Umbilical cord (tissue), 2 donors: ENCODE measurements at places on chromosomes 4 and X.
A peak's percentile ranks its signal among the peaks of the same experiment; 100 is the strongest.

DNA sequence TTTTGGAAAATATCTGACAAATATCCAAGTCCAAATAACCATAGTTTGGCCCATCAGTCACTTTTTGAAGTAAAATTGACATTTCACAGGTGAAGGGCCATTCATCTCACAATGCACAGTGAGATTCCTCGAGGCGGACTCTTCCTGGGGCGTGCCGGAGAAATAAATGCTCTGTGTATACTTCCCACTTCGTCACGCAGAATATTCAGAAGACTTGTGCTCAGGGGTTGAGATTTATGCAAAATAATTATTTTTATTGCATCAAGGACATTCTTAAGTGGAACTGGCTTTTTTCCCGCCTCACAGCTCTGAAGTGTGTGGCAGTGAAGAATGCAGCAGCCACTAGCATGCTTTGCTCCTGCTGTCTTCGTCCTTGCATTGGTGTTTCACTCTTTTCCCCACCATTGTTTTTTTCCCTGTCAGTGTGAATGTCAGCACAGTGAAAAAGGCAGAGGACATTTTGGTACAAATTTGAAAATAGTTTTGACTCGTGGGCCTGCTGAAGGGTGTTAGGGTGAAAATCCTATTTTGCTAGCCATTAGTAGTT lies 70.6 kb downstream of the FAM193A start:
- DNase-seq: no peak

GRCh38 chrX:11188664-11189063 lies 77.5 kb downstream of the HCCS start:
- no peak for DNase-seq

DNA sequence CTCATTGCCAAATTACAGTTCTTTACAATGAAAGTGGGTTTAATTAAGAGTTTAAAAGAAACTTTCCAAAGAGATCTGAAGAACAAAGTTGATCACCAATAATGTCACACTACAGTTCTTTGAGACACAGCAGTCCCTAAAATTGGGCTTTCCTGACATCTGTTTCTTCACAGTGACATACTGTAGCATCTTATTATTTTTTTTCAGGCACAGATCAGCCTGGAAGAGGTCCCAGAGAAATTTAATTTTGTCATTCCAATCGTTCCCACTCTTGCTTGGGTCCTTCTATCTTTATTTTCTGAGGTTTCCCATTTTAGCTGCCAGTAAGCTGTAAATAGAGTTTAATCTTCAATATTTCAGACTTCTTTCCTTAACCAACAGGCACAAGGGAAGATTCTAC lies 143.1 kb upstream of the FRMPD4 start:
- no peak for DNase-seq

- no peak for DNase-seq
Measured at GRCh38 chr4:1463927-1464540, 57.8 kb upstream of the NKX1-1 start.

- peak; percentile 99 for DNase-seq
Measured at GRCh38 chrX:1391707-1392375, at the start of gene SLC25A6. Gene SLC25A6 (minus strand): TSS chrX:1392113. CDS start chrX:1392009, 104 bp downstream.

GRCh38 chrX:79336869-79337815 lies 30.0 kb downstream of the ITM2A start:
- DNase-seq: no peak

DNA sequence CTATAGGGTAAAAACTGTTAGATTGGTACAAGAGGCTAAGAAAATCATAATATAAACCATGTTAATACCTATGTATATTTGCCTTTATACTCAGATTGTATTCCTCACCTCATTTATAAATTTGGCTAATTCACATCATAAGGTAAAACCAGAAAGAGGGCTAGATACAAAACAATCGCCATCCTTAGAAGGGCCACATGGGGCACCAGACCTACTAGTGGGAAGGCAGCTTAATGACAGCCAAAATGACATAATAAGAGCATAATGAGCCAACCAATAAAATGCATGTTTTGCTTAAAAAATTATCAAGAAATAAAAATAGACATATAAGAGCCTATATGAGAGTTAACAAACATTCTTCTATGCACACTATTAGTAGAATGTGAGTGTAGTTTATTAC lies 107.3 kb upstream of the PRDX4 start:
- DNase-seq: no peak

DNA sequence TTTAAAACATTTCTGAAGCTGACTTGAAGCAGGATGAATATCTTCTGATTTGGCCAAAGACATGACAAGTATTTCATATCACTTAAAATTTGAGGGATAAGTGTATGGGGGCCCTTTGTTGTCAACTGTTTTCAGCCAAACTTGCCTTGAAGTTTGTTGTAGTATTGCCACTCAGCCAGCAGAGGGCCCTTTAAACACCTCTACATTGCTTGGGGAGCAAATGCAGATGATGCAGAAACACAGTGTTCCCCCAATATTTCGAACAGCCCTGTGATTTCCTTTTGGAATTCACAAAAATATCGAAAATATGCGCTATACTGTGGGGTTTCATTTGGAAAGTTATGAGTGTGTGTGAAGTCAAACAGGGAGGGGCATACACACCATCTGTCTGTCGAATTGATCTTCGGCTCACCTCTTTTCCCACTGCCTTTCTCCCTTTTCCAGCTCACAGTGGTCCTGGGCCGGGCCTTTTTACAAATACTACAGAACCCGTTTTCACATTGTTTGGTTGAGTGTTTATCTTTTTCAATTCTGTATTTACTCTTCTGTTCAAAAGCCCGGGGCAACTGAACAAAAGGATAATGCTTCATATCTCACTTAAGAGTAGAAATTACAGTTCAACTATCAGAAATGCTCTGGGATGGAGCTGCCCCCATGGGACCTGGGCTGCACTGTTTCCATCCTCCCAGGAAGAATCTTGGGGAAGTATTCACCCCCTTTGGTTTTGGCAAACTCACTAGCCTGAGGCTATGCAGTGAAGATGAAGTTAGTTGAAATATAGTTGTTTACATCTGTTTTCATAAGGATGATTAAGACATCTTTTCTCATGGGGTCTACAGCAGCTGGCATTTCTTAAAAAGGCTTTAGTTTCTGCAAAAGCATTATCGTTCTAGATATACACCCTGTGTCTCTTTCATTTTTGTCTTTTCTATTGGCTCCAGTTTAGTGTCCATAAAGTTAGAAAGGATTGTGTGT lies 137.6 kb downstream of the EGF start:
- DNase-seq: peak; percentile 47

DNA sequence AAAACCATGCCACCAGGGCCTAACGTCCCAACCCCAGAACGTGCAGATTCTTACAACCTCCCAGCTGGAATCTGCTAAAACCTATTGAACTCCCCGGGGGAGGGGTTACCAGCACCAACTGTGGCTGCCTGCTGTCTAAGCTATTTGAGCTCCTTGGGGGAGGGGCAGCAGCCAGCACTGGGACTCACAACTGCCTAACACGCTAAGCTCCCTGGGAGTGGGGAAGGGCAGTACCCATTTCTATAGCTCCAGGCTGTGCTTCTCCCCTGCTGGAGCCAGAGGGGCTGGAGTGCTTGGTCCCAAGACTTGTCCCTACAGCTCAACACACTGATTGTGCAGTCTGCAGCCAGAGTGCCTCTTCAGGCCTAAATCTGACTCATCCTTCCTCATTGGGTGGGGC lies 459.8 kb upstream of the FGF16 start:
- DNase-seq: no peak

DNA sequence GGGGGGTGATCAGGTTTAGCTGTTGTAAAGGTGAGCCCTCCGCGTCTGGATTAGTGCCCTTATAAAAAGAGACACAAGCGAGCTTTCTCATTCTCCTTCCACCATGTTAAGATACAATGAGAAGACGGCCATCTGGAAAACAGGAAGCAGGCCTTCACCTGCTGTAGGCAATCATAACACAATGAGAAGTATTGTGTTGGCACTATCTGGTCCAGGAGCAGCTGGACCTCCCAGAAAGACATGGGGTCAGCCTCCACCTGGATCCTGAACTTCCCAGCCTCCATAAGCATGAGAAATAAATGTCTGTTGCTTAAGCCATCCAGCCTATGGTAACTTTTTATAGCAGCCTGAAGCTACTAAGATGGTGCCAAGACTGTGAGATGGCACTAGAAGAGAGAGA lies 8.6 kb upstream of the SMIM20 start:
- DNase-seq: no peak

GRCh38 chr4:176592976-176593670 lies 199.6 kb downstream of the VEGFC start:
- DNase-seq: no peak

- no peak for DNase-seq
Measured at GRCh38 chr4:2924765-2925301, 38.4 kb downstream of the NOP14 start.

GRCh38 chr4:590313-590841 lies 14.3 kb upstream of the TMEM271 start:
- DNase-seq: no peak

DNA sequence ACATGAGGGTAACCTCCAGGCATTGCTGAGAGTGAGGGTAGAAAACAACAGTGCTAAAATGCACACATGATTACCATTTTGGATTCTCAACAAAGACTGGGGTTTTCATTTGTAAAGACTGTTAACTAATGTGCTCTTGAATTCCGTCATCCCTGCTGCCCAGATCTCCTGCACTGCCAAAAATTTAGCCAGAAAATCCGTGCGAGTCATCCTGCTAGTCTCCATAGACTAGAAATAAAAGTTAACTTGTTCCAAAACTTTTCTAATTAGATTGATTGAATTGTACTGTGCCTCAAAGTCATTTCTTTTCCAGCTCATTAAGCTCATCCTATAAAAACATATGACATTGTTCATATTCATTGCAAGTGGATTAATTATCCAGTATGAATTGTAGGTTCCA lies 99.8 kb downstream of the ARSF start:
- peak; percentile 21 for DNase-seq

- DNase-seq: no peak
Measured at GRCh38 chr4:71907782-71908181, 123.9 kb upstream of the GC start.

DNA sequence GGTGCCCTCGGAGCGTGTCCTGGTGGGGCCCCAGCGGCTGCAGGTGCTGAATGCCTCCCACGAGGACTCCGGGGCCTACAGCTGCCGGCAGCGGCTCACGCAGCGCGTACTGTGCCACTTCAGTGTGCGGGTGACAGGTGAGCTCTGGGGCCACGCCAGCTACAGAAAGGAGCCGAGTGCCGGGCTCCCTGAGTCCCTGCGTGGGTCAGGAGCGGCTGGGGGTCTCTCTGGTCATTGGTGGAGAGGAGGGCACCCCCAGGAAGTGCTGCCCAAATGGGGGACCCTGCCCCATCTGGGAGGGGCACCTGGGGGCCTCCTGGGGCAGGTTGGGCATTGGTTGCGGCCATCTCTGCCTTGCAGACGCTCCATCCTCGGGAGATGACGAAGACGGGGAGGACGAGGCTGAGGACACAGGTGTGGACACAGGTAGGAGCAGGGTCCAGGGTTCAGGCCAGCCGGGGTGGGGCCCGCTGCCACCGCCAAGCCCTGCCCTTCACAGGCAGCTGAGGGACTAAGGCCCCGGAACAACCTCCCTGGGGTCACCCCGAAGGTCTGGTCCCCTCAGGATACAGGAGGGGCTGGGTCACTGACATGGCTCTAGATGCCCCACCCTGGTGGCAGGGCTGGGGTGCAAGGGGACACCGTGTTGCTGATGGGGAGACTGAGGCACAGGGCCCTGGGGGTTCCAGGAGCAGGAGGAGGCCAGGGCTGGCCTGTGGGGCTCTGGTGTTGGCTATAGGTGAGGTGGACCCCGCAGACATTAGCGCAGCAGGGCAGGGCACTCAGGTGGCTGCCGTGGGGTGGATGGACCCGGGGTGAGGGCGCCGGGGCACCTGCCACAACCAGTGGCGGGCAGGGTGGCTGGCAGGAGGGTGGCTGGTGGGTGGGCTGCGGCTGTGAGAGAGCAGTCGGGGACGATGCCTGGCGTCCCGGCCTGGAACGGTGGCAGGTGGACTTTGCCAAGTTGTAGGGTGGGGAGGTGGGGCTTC lies 6.6 kb downstream of the FGFR3 start:
- no peak for DNase-seq
